ENCODE measurements at places on chromosomes 4 and X. TPM values are rescaled to one million over a fixed set of nuclear protein-coding genes. Genes with fewer than 3 reads are reported as not detected.

Gene CENPI
- polyA plus RNA-seq: 5.3 TPM

DNA sequence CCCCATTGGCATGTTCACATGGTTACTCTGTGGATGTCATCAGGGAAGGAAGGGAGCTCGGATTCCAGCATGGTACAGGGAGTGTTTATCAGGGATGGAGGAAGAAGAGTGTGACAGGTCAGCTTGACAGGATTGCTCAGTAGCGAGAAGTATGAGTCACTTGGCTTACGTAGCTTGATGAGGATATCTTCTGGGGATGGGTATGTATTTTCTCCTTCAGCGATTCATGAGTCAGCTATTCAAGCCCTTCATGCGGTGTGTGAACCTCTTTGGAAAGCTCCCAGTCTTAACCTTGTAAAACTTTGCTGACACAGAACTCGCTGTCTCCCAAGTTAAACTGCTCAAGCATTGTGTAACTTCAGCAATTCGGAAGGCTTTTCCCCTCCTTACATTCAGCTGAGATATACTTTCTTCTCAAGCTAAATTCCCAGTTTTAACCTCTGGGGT is 275.4 kb downstream of the ARHGAP10 start:
- no peak for DNase-seq

Gene RTL9
- polyA plus RNA-seq: 0.44 TPM

Gene C4orf50
- polyA plus RNA-seq: 1.0 TPM

Gene SYP
- 207 TPM for polyA plus RNA-seq

GRCh38 chr4:183445097-183445428 is 627 bp downstream of the CDKN2AIP start:
- DNase-seq: peak; percentile 19

DNA sequence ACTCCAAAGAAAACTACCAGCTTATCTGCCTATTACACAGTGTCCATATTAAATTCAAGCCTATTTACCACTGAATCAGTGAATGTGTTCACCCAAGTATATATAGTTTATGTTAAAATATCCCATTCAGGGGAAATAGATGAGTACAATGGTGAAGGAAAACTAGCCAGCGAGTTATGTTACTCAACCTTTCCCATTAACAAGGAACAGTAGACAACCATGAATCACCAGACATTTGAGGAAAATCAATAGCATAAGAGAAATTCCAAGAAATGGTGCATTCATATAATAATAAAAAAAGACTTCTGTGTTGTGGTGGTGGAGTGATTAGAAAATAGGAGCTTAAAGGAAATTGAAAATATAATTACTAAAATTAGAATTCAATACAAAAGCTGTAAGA is 21.3 kb downstream of the IQCM start:
- DNase-seq: no peak

Data from brain (organoid and tissue), 16 donors.